ENCODE measurements at places on chromosomes 2 and 18.

- DNase-seq, result no peak
Observed at GRCh38 chr2:233081232-233081730, 21.1 kb downstream of the INPP5D start.

DNA sequence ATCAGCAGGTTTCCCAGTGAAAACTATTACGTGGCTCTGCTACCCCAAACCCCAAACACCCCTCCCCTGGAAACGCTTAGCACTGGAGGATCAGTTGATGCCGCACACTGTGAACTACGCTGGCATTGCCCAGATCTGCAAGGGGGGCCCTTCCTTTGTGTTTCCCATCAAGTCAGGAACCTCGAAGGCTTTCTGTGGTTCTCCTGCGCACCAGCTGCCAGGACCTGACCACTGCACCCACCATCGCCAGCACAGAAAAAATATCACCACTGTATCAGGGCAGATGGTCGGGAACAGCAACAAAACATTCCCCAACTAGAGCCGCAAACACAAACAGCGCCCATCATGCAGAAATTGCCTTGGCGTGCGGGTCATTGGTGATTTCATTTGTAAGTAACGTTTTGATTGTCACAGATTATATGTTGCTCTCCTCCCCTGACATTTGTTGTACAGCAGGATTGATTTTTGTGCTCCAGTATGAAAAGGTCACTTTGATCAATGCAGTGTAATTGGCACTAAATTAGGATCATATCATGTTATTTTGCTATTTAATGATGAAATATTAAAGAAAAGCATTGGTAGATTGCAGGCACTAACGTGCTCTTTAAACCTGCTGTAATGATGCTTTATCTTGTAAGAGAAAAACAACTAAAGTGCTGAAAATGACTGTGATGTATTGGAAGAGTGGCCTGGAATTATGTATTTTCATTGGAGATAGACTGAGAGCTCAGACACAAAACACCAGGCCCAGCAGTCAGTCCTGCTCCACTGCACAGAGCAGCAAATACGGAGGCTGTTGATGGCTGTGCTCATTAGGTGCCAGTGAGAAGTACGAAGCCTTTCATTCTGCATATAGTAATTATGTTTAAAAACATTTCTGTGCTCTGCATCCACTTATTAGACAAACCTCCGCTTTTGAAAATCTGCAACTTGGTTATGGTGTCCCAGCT is 833.2 kb upstream of the SALL3 start:
- no peak for DNase-seq

DNA sequence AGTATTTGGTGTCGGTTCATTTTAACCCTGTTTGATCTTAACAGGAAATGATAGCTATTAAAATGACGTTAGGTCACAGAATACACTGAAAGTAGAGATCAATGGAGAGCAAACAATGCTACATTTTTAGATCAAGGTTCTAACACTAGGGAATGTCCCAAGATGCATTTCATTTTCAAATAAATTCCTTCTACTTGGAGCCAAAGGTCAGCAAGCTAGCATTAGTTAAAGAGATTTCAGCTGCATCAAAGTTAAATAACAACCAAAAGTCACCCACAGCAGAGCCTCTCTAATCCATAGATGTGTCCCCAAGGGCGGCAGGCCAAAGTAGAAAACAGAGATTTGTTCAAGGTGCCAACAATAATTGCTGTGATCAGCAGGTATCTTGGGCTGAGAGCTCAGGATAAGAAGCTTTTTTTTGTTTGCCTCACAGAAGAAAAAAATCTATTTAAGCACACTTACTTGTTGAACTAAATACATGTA is 1233.6 kb upstream of the TMEFF2 start:
- no peak for DNase-seq

- no peak for DNase-seq
Observed at GRCh38 chr2:38932586-38932985, 42.9 kb downstream of the ARHGEF33 start.

DNA sequence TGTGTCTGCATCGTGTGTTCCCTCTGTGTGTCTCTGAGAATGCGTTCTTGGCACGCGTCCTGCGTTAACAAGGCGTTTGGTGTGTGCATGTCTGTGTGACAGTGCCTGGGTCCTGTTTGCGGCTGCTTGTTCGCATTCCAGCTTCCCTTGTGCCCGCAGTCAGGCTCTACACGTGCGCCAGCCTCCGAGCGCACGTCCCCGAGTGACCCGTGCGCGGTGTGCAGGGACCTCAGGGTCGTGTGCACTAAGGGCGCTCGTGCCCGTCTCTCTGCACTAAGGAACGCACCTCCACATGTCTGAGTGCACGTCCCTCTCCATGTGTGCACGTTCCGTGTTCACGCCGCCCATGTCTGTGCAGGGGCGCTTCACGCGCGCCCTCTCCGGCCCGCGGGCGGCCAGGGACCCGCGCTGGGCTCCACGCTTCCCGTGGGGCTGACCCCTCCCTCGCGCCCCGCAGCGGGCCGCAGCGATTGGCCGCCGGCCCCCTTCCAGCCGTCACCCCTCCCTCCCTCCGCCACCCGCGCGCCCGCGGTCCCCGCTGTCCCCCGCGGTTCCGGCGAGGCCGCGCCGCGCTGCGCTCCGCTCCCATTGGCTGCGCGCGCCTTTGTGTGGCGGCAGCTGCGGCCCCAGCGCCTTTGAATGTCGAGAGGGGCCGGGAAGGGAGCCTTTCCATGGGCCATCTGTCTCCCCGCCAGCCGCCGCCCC is 229.4 kb downstream of the HAUS1 start:
- no peak for DNase-seq

DNA sequence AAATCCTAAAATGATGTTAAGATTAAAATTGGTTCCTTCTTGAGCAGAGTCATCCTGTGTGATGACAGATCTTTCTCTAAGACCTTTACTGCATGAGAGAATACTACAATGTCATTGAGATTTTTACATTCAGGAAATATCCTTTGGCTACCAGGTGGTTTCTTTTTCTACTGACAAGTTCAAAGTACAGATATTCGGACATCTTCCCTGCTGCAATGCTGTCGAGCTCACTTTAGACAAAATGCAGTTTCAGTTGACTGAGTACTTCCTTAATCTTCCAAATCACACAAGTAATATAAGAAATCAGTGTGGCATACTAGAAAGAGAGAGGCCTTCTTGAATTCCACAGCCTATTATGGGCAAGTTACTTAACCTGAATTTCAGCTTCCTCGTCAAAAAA is 207.9 kb upstream of the ACVR2A start:
- no peak for DNase-seq

GRCh38 chr2:101433465-101433864 is 41.4 kb downstream of the RFX8 start:
- DNase-seq, result no peak

DNA sequence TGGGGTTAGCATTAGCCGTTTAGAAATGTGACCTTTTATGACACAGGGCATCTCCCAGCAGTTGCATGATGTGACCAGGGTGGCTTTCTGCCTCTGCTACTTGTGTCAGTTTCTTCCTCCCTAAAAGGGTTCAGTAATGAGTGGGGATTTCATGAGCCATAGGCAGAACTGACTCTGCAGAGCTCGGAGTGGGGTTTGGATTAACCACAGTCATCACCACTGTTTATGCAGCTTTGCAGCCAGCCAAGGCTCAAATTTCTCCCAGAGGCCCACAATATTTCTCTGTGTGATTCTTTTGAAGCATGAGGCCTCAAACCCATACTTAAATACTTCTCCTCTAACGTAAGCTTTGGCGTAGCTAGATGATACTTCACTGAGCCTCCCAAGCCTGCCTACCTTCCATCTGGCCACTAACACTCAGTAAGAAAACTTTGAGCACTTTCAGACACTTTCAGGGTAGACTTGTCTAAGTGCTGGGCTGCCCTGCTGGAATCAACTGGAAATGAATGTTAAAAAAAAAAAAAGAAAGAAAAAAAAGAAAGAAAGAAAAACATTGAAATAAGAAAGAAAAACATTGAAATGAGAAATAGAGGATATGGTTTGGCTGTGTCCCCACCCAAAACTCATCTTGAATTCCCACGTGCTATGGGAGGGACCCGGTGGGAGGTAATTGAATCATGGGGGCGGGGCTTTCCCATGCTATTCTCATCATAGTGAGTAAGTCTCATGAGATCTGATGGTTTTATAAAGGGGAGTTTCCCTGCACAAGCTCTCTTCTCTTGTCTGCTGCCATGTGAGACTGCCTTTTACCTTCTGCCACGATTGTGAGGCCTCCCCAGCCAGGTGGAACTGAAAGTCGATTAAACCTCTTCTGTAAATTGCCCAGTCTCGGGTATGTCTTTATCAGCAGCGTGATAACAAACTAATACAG is 11.5 kb upstream of the LAPTM4A start:
- no peak for DNase-seq

DNA sequence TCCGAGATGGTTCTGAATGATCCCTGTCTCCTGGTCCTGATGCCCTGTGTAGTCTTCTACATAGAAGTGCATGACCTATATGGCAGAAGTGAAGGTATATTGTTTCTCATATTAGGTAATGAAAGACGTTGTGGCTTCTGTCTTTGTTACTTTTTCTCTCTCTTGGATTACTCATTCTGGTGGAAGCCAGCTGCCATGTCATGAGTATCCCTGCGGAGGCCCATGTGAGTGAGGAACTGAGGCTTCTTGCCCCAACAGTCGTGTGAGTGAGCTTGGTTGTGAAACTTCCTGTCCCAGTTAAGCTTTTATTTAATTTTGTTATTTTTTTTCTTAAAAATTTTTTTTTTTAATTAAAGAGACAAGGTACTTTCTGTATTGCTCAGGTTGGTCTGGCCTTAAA is 134.7 kb downstream of the UBR3 start:
- DNase-seq, result no peak

DNA sequence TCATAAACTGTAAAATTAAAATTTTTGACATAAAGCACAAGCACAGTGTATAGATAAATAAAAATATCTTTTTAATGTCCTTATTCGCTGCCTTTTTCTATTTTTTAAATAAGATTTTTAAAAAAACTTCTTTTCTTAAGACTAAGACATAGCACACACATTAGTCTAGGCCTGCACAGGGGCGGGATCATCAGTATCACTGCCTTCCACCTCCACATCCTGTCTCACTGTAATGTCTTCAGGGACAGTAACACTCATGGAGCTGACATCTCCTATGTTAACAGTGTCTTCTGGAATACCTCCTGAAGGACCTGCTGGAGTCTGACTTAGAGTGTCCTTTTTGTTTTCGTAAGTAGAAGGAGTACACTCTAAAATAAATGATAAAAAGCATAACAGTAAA is 33.0 kb downstream of the VAPA start:
- no peak for DNase-seq

DNA sequence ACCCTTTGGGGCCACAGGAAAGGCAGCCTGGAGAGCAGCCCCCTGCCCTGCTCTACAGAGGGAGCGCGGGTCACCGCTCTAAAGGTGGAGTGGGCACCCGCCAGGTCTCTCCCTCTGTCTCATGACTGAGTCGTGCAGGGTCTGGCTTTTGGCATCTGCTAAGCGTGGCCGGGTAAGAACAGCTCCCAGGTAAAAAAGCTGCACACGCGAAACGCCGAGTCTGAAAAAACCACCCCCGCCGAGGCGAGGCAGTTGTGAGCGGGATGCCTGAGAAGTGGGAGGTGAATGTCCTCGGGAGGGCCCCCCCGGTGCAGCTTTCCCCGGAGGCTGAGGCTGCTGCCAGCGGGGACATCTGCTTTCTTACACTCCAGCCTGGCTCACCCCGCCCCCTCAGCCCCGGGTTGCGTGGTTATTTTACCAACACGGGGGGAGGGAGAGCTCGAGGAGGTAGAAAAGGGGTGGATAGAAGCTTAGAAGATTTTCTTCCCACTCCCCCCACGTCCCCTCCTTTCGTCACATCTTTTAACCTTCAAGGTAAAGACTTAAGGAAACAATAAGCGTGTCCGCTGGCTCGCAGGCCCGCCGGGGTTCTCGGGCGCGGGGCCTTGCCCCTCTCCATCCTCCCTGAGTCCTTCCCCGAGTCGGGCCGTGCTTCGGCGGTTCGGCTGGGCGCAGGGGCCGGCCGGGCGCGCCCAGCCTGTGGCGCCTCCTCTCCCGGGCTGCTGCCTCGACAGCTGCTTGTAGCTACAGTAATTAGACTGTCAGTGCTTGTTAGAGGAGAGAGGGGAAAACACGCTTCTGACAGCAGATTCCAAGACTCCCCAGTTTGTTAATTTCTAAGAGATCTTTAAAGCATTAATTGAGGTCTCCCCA is 70.6 kb upstream of the PSMD14 start:
- no peak for DNase-seq

DNA sequence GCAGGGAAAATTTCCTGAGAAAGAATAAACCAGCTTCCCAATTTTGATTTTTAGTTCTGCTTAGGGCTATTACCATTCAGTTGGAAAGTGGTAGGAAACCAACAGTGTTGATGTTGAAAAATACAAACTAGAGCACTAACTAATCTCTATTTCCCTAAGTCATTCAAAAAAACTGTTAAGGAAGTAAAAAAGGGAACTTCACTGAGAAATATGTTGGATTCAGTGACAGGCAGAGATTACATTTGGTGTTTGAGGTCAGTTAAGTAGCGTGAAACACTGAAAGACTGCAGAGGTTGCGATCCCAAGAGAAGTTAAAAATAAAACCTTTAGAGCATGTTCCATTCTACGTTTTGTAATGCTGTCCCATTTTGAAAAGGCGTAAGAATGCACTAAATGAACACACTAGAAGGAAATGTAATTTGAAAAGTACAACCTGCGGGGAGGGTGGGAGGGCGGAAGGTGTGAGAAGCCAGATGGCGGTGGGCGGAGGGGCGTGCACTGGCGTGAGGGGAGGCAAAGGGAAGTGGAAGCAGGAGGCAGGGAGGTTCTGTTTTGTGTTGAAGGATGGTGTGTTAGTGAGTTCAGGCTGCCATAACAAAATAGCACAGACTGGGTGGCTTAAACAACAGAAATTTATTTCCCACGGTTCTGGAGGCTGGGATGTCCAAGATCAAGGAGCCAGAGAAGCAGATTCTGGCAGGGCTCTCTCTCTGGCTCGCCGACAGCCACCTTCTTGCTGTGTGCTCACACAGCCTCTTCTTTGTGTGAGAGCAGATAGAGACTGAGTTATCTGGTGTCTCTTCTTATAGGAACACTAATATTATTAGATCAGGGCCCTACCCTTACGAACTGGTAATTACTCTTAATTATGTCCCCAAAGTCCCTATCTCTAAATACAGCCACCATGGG is 94.3 kb upstream of the KCTD1 start:
- no peak for DNase-seq

DNA sequence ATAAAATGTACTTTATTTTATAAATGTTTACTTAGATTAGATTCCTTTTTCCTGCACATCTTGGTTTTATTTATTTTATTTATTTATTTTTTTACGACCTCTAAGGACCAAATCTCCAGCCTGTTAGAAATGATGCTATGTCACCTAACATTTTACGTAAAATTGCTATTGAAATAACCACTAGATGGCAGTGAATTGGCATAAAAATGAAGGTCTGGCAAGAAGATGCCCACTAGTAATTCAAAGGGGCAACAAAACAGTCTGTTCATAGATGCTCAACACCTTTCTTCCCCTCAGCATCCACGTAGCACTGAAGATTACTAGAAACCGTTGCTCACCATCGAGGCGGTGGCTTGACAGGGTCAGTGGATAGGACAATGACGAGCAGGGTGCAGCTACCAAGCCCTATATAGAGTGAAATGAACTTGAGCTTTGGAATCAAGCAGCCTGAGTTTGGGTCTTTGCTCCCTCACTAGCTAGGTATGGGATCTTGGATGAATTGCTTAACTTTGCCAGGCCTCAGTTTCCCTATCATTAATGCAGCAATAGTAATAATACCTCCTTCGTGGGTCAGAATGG is 128.7 kb upstream of the L3MBTL4 start:
- no peak for DNase-seq

Data from activated CD4-positive, alpha-beta T cell treated with anti-CD3 and anti-CD28 coated beads, Interleukin-2, amount 50 U/mL, for 24 hours (primary cell).